ENCODE measurements at places on chromosomes 11 and 22. TPM values are rescaled to one million over a fixed set of nuclear protein-coding genes. Genes with fewer than 3 reads are reported as not detected.
A peak's percentile ranks its signal among the peaks of the same experiment; 100 is the strongest.

- H3K4me1 ChIP-seq = peaks cover 12% of the 10 kb centered on the region
- DNase-seq = no peak
- H3K4me3 ChIP-seq = no peak overlapping the region
- H3K27me3 ChIP-seq = no peaks in the 10 kb centered on the region
These were observed 39.9 kb upstream of the SMIM38 start for GRCh38 chr11:69115586-69116560.

DNA sequence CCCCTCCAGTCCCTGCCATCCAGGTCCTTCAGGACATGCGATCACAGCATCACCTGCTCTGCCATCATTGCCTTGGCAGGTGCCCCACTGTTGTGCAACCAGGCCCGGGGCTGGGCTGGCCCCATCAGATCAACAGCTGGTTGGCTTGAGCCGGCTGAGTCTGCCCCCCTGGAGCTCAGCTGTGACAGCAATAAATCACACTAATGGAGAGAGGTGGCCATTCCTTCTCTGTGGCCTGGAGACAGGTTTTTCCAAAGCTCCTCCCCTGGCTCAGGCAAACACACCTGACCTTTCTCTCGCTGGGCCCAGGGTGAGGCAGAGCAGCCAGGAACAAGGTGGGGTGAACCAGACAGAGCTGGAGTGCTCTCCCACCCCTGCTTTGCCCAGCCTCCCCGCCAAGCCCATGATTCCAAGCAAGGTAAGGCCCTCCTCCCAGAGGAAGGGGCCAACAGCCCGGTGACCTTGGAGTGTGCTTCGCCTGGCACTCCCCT, 8.9 kb upstream of the FXYD2 start:
- H3K4me3 ChIP-seq = no peak overlapping the region
- H3K4me1 ChIP-seq = no peaks in the 10 kb centered on the region
- H3K27me3 ChIP-seq = no peaks in the 10 kb centered on the region
- H3K27ac ChIP-seq = no peak overlapping the region

DNA sequence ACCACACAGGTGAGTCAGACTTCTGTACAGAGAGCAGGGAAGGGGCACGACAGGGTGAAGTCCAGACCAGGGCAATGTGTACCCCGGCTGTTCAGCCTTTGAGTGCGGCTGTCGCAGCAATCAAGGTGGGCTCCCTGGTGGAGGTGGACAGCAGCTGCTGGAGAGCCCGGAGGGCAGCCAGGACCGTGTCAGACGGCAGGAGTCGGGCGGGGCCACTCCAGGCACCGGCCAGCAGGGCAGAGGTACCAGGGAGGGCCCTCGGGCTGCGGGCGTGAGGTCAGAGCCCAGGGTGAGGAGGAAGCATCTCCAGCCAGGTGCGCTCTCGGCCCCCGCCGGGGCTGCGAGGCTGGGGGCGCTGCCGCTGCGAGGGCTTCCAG, 802 bp upstream of the PIM3 start:
- no peaks in the 10 kb centered on the region for H3K27me3 ChIP-seq
- peak overlapping the region; percentile 88 for H3K4me3 ChIP-seq
- H3K27ac ChIP-seq = peak overlapping the region; percentile 92

DNA sequence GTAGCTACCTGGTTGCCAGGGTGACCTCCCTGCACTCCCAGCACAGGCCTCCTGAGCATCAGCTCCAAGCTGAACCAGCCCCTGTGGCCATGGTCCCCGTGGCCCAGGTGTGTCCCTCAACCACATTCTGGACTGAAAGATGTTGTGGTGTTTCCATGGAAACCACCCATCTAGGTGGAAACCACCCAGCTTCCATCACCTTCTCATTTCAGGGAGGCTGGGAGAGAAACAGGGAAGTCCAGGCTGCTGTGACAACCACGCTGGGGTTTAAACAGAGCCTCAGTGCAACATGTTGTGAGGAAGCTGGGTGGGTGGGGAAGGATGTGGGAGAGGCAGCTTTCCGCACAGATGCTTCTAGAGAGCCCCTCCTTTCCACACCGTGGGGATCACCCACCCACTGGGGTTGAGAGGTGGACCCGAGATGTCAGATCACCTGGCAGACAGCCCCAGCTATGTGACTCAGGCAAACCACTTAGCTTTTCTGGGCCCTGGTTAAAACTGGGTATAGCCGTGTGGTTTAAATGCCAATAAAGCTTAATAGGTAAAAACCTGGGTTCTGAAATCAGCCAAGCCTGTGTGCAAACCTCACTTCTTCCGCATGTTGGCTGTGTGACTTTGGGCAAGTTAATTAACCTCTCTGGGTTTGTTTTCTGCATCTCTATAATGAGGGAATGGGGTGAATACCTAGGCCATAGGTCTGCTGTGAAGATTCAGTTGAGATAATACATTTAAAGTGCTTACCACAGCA, 46.4 kb downstream of the CD82 start:
- no peak overlapping the region for H3K27ac ChIP-seq
- no peaks in the 10 kb centered on the region for H3K36me3 ChIP-seq
- H3K27me3 ChIP-seq = no peaks in the 10 kb centered on the region
- no peak overlapping the region for H3K4me3 ChIP-seq
- H3K4me1 ChIP-seq = peaks cover 21% of the 10 kb centered on the region
- DNase-seq = no peak

- no peak for DNase-seq
- peaks cover 41% of the 10 kb centered on the region for H3K4me1 ChIP-seq
- no peaks in the 10 kb centered on the region for H3K27me3 ChIP-seq
These were observed 52.4 kb downstream of the UBASH3B start for GRCh38 chr11:122707901-122708300.

DNA sequence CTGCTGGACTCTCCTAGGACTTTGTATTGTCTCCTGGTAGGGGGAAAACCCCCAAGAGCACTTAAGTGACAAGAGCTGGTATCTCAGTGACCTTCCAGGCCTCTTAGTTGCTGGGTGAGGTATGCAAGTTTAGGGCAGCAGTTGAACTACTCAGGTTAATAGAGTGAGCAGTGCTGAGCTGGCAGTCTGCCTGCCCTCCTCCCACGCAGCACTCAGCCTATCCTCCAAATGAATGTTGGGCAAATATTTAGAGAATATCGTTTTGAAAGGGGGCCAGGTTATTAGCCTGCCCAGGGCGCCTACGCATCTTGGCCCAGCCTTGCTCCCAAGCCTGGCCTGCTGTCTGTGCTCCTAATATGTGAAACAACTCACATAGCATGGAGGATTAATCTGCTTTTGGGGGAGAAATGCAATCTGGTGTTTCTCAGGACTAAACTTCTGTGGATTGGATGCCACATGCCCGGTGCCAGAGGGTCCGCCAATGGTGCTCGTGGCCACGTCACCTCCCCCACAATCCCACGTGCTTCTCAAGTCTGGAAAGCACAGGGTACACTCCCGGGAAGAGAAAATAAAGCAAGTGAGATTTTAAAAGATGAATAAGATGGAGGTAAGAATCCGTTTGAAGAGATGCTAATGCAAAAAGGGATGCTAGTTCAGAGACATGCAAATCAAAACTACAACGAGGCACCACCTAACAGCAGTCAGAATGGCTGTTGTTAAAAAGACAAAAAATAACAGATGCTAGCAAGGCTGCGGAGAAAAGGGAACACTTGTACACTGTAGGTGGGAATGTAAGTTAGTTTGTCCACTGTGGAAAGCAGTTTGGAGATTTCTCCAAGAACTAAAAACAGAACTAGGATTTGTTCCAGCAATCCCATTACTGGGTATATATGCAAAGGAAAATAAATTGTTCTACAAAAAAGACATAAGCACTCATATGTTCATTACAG, 67.7 kb downstream of the SPON1 start:
- no peaks in the 10 kb centered on the region for H3K36me3 ChIP-seq
- no peak overlapping the region for H3K27ac ChIP-seq
- H3K4me3 ChIP-seq = no peak overlapping the region
- H3K27me3 ChIP-seq = no peaks in the 10 kb centered on the region
- H3K4me1 ChIP-seq = peaks cover 8% of the 10 kb centered on the region

- no peaks in the 10 kb centered on the region for H3K27me3 ChIP-seq
- no peak overlapping the region for H3K27ac ChIP-seq
- DNase-seq = peak; percentile 4
- peaks cover 6% of the 10 kb centered on the region for H3K4me1 ChIP-seq
- H3K36me3 ChIP-seq = no peaks in the 10 kb centered on the region
- no peak overlapping the region for H3K4me3 ChIP-seq
These were observed 3.3 kb upstream of the BACE1 start for GRCh38 chr11:117319214-117319840.

DNA sequence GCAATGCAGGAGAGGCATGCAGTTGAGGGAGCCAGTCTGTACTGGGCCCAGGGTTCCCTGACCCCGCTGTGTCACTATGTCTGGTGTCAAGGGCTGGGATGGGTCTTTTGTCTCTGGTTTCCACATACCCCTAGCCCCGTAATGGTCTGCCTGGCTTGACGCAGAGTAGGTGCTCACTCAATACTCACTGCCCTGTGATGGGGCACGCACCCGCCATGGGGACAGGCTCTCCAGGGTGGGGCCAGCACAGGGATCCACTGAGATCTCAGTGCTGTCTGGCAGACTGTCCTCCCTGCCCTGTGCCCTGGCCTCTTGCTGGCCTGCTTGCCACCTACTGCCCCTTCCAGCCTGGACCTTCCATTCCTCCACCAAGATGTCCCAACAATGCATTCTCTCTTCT, 101.7 kb upstream of the CD82 start:
- H3K27ac ChIP-seq = no peak overlapping the region
- H3K36me3 ChIP-seq = no peaks in the 10 kb centered on the region
- no peaks in the 10 kb centered on the region for H3K4me1 ChIP-seq
- DNase-seq = no peak

- no peak for DNase-seq
- H3K27ac ChIP-seq = peak overlapping the region; percentile 99
- peaks cover 45% of the 10 kb centered on the region for H3K36me3 ChIP-seq
- no peaks in the 10 kb centered on the region for H3K27me3 ChIP-seq
These were observed 1.9 kb downstream of the TEAD1 start for GRCh38 chr11:12675951-12676711.

- H3K4me1 ChIP-seq = peaks cover 15% of the 10 kb centered on the region
- H3K27ac ChIP-seq = no peak overlapping the region
- H3K36me3 ChIP-seq = no peaks in the 10 kb centered on the region
- peak; percentile 19 for DNase-seq
These were observed 27.1 kb downstream of the SYT13 start for GRCh38 chr11:45258982-45259530.

- no peak overlapping the region for H3K4me3 ChIP-seq
- H3K36me3 ChIP-seq = no peaks in the 10 kb centered on the region
- H3K27me3 ChIP-seq = no peaks in the 10 kb centered on the region
- no peak for DNase-seq
- H3K27ac ChIP-seq = no peak overlapping the region
These were observed 454.6 kb downstream of the KCNA4 start for GRCh38 chr11:29562183-29562582.

- H3K27me3 ChIP-seq = no peaks in the 10 kb centered on the region
- H3K4me1 ChIP-seq = no peaks in the 10 kb centered on the region
- H3K36me3 ChIP-seq = no peaks in the 10 kb centered on the region
- no peak overlapping the region for H3K27ac ChIP-seq
- no peak for DNase-seq
These were observed 8.9 kb upstream of the PLXNB2 start for GRCh38 chr22:50316114-50317065.

DNA sequence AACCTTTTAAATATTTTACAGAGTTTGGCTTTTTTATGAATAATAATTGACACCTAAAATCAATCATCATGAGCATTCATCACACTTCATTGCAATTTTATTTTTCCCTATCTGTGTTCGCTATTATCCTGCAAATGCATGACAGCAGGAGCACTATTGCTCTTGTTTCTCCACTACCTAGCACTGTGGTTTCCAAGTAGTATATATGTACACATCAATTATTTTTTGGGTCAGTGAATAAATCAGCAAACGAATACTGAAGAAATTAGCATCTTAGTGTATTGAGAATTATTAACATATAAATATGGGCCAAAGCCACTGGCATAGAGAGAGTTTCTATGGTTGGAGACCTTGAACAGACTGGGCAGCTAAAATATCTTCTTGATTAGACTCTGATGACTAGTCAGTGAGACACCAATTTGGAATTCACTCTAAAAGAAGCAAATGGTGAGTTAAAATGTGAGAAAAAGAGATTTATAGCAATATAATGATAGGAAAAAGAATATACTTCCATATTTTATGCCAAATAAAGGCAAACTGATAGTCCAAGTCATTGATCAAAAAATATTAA, 731.1 kb upstream of the LUZP2 start:
- H3K4me1 ChIP-seq = no peaks in the 10 kb centered on the region
- no peak overlapping the region for H3K27ac ChIP-seq
- no peaks in the 10 kb centered on the region for H3K36me3 ChIP-seq
- no peaks in the 10 kb centered on the region for H3K27me3 ChIP-seq

DNA sequence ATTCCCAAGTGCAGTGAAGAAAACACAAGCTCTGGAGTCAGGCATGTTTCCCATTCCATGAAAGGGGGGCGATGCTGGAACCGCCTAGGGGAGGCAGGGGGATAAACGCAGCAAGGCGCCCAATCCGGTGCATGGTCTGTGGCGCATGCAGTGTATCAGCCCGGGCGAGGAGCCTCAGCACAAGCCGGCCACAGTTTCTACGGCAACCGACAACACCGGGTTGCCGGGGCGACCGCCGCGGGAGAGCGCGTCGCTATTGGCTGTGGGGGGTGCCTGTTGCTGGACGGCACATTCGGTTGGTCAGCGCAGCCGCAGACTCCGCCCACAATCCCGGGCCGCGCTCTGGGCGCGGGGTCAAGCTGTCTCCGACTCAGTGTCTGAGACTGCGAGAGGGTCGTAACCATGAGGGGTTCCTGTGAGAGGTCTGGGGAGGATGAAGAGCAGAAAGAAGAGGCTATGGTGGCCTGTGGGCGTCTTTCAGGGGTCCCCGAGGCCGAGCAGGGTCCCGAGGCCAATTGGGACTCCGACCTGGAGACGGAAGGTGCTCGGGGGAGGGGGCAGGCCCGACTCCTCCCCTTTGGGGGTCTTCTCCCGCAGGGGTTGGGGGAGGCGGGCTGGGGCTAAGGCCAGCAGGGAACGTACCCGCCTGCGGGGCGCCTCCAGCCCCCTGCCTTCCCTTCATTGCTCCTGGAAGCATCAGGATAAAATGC, at the start of gene LRRC74B:
LRRC74B (plus strand) TSS at position 362 of the 710 bp plus-strand sequence; CDS start at position 403, 41 bp downstream.
- H3K27ac ChIP-seq = no peak within 1 kb of the TSS
- H3K4me1 ChIP-seq = peaks cover 9% of the 10 kb centered on the region
- H3K36me3 ChIP-seq = no peaks in the 10 kb centered on the region
- no peaks in the 10 kb centered on the region for H3K27me3 ChIP-seq

DNA sequence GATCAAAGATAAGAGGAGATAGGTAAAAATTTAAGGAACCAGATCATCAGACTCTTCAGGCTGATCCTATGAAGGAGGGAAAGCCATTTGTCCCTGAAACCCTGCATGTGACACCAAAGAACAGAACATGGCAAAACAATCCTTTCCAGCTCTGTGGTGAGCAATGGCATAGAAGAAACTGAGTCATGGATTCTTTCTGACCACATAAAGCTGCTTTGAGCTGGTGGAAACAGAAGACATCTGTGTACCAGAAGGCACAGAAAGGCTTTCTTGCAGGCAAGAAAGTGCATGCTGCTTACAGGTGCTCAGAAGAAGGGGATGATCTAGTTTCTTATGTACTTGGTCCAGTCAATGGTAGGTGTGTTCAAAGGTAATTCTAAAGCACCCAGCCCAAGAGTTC, 45.0 kb upstream of the APOA1 start:
- H3K4me1 ChIP-seq = peaks cover 1% of the 10 kb centered on the region
- no peak overlapping the region for H3K27ac ChIP-seq
- H3K36me3 ChIP-seq = no peaks in the 10 kb centered on the region
- H3K4me3 ChIP-seq = no peak overlapping the region
- DNase-seq = no peak

Gene MYH9
- 668 TPM for total RNA-seq

Gene RAB38
- not detected for total RNA-seq

Gene PMM1
- total RNA-seq = 23.3 TPM

Gene JAML
- not detected for total RNA-seq

Gene MAP6
- total RNA-seq = not detected

Gene MARK2
- 29.6 TPM for total RNA-seq
